SHP77 (cell line): ENCODE measurements at places on chromosomes 1 and 21.

GRCh38 chr1:41622402-41622801, 137.9 kb upstream of the EDN2 start:
- DNase-seq = no peak

- DNase-seq = no peak
Measured at GRCh38 chr1:168887381-168887780, 158.4 kb upstream of the DPT start.

- DNase-seq = no peak
Measured at GRCh38 chr1:163202833-163203451, at the start of gene RGS5. RGS5 (minus strand) TSS chr1:163202916; CDS start chr1:163202835, 81 bp downstream.

GRCh38 chr1:113918243-113918642, 10.9 kb upstream of the HIPK1 start:
- DNase-seq = no peak

DNA sequence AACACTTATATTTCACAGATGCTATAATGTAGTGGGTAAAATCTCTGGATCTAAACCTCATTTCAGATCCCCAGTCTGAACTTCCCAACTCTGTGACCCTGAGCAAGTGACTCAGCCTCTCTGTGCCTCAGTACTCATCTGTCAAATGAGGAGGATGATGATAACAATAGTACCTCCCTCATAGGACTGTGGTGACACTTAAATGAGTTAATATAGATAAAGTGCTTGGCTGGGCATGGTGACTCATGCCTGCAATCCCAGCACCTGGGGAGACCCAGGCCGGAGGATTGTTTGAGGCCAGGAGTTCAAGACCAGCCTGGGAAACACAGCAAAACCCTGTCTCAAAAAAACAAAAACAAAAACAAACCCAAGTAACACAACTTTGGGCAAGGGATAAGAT, 4.7 kb upstream of the ECE1 start:
- DNase-seq = no peak

DNA sequence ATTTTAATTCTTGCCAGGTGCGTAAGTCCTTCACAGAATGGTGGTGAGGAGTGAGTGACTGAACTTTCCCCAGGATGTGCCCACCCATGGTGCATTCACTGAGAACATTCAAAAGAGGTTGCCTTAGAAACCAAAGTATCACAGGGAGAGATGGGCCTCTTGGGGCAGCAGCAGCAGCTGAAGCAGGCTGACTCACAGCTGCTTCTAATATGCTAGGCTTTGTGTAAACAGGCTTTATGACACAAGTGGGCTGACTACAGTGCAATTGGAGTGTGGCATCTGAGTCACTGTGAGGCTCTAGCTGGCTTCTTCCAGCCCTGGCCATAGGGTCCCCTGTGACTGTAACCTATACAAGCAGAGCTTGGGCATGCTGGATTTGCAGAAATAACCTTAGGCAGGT, 12.6 kb downstream of the PIGP start:
- peak; percentile 96 for DNase-seq

GRCh38 chr1:212267460-212267859, 17.8 kb upstream of the PPP2R5A start:
- no peak for DNase-seq

GRCh38 chr1:43818691-43819090, 111.4 kb downstream of the ST3GAL3 start:
- DNase-seq = no peak

- DNase-seq = no peak
Measured at GRCh38 chr1:116671912-116672311, 4.4 kb upstream of the IGSF3 start.

DNA sequence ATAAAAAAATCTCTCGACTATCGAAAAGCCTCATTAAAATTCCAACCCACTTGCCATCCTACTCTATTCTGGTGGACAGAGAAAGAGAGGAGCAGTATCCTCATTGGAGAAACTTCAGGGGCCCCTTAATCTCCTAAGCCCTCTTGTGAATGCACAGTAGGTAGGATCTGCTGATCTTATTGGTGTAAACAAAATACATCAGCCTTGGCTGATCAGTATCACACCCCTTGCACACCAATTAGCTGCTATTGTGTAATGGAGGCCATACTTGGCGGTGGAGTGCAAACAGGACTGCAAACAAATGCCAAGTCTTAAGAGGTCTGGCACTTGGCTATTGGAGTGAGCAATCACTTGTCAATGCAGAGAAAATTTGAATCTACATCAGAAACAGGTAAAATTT, 15.7 kb downstream of the VCAM1 start:
- no peak for DNase-seq

DNA sequence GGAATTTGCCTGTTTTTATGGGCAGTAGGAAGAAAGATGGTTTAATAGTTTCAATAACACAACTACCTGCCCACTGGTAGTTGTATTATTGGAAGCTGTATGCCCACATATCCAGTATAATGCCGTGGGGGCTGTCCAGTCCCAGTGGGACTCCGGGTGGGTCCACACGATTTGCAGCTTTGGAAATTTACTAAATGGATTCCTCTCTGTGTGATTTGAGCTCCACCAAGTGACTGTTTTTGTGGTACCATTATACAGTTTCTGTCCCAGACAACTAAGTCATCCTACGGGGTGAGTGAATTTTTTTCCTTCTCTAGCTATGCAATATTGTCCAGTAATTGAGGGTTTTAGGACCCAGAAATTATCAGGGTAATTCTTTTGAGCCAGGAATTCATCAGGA, 86.8 kb downstream of the PLA2G4A start:
- DNase-seq = no peak

- DNase-seq = no peak
Measured at GRCh38 chr1:27285274-27285660, 36.7 kb upstream of the TMEM222 start.

- DNase-seq = no peak
Measured at GRCh38 chr1:71850515-71850914, 431.8 kb downstream of the NEGR1 start.
